Osteocyte (in vitro differentiated cells): ENCODE measurements at places on chromosomes 13 and 19. TPM values are rescaled to one million over a fixed set of nuclear protein-coding genes. Genes with fewer than 3 reads are reported as not detected.

DNA sequence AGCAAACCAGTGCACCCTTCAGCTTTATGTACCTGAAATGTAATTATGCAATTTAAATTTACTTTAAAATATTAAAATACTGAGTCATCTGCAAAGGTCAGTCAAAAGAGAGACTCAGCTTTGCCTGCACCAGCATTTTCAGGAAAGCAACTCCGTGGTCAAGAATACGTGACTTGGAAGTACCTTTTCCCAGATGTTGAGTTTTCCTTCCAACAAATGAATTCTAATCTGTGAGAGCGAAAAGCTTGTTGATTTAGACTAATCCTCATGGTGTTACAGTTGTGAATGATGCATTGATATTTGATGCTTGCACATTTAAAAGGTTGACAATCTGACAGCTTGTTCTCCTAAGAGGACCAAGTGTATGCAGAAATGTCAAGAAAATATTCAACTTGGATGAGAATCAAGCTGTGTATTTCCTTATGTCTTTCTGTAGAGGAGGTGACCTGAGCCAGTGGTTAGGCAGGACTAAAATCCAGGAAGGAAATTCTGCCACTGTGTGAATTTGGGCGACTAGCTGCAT lies 270.4 kb downstream of the ABCC4 start:
- no peak for DNase-seq

DNA sequence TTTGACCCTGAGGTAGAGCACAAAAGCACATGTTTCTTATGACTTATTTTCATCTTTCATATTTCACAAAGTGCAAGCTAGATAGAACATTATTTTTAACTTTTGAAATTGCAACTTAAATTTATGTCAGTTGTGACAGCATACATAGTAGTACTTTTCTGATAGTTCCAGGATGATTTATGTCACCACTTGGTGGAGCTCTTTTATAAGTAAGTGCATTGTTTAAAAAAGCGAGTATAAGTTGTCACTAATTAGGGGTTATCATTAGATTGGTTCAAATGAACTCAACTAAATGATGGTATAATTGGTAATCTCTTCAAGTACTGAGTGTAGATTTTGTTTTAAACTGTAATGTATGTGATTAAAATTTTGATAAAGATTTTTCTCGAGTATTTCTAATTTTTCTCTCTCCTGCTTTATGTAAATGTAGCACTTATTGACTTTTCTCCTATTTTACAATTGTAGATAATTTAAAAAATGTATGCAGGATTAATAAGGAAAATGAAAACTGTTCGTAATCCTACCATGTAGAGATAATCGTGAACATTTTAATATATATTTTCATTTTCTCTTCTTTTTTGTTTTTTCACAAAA lies 31.1 kb downstream of the RB1 start:
- no peak for DNase-seq

DNA sequence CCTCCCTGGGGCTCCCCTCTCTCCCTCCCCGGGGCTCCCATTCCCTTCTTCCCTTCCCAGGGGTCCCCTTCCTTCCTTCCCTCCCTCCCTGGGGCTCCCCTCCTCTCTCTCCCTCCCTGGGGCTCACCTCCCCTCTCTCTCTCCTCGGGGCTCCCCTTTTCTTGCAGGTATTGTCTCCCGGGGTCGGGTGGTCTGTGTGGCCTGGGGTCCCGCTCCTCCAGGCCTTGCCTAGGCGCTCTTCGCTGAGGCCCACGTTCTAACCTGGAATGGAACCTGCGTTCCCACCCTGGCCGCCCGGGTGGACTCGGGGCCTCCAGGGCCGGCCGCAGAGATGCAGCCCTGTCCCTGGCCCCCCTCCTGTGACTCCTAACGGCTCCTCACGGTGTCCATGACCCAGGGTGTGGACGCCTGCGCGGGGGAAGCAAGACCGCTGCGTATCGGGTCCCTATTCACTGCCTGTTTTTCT lies 940 bp upstream of the DCUN1D2 start:
- peak; percentile 83 for DNase-seq

RINL gene
- total RNA-seq: 0.55 TPM in 1 of 2 replicates, not detected in the other
